Activated T-cell treated with anti-CD3 and anti-CD28 coated beads for 4 hours (primary cell): ENCODE measurements at places on chromosomes 2 and 18.

DNA sequence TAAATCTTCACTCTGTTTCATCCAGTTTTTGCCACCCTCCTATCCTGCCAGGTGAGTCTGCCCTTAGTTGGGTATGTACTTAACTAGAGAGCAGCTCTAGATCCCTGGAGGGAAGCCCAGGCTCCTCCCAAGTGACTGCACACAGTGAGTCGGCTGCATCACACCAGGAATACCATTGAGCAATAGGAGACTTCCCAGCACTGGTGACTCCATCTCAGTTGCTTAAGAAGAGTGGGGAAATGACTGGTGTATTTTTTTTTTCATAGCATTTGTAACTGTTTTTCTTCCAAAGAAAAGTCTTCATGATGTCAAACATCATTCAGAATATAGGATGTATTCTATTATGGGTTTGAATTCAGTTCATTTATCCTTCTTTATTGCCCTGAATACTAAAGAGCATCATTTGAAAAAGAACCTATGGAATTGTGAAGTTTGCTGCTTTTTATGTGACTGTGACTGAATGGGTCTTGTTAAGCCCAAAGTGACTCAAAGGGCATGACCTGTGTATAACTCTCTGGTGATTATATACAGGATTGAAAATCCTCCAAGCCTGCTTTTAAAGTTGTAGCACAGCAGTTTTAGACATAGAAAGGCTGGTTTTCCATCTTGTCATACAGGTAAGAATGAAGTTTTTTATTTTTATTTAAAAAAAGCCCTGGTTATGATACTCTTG, 84.3 kb downstream of the MAP3K20 start:
- DNase-seq, result no peak

DNA sequence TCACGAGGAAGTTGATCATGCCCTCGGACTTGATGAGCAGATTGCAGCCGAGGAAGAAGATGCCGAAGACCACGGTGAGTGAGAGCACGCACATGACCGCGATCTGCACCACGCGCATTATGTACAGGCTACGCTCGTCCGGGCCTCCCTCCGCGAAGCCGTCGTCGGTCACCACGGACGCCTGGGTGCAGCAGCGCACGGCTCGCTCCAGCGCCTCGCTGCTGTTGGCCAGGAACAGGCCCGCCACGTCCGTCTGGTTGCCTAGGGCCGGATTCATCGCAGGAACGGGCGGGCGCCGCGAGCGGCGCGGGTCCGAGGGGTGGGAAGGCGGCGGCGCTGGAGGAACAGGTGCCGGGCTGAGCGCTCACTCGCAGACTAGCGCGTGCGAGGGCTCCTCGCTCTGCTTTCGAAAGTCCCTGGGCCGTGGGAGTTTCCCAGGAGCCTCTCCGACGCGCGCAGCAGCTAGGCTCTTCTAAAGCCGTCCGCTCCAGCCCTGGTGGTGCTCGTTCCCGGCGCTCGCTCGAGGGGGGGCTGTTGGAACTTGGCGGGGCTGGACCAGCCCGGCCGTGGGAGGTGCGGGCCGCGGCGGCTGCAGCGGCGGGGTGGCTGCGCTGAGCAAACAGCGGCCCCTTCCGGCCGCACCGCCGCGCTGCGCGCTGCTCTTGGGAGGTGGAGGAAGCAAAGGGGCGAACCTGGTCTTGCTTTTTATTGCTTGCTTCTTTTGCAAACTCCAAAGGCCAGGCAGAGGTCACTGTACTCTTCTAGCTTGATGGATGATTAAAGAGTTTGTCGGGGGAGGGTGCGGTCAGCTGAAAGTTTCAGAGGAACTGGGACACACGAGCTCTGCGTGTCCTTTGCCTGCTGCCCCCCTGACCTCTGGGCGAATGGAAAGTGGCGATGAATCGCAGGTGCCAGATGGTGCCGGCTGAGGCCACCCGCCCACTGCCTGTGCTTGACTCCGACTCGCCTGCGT, at the start of gene RPRM:
Gene RPRM, minus strand, starts transcription at position 474 of the 973 bp plus-strand sequence. Its CDS starts 197 bp downstream, at position 277.
- DNase-seq, result peak; percentile 35

GRCh38 chr2:12766421-12766879, 49.7 kb downstream of the TRIB2 start:
- no peak for DNase-seq

GRCh38 chr18:13574761-13575160, 151.6 kb downstream of the FAM210A start:
- no peak for DNase-seq

- no peak for DNase-seq
Measured at GRCh38 chr2:226943862-226944620, 108.2 kb downstream of the RHBDD1 start.

DNA sequence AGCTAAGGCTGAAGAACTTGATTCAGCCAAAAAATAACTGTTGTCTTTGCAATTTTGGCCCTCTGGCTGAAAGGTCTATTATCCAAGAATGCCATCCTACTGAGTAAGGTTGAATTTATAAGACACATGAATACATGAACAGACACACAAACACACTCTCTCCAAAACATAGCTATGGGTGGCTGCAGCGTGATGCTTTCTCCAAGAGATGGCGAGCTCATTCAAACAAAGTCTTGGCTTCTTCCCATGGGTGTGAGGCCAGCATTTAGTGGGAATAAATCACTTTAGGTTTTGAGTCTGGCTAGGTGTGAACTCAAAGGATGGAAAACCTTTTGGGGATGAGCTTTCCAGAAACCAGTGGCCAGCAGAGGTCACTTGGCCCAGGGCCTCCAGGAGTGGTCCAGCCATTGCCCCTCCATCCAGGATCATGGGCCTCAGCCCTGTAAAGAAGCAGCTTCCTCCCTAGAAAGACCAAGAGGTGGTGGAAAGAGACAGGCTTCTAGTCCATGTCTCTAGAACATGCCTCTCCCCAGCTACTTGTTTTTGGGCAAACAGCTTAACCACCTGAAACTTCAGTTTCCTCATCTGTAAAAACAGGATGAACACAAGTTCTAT, 11.0 kb upstream of the OSR1 start:
- no peak for DNase-seq

DNA sequence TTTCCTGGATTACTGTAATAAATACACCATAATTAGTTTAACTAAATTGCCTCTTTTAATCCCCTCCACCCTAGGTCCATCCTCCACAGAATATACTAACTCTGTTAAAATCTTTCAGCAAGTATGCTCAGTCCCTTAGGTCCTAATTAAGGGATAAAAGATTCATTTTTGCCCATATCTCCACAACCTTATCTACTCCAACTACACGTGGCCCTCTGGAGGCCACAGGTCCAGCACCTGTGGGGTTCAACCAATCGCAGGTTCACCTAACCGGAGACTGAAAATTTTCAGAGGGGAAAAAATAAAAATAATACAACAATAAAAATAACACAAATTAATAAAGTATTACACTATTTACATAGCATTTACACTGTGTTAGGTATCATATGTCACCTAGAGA, 86.4 kb downstream of the MAP4K3 start:
- no peak for DNase-seq

DNA sequence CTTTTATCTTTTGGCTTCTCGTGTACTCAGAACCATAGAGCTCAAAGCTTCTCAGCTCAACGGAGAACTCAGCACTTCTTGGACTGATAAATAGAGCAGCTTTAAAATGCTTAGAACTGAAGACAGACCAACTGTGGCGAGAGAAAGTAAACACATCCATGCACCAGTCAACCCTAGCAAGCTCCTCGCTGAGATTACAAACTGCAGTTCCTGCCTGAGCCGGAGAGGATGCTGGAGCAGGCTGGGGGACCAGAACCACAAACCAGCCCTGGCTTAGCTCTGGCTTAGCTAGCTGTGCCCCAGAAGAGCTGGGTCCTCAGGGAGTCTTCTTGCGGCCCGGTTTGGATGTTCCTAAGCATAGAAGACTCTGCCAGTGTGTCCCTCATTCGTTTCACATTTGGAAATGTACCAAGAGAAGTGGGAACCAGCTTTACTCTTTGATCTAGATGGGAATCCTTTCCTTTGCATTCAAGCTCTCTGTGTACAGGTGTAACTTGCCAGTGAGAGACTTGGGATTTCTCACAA, 5.6 kb downstream of the PAX8 start:
- no peak for DNase-seq

DNA sequence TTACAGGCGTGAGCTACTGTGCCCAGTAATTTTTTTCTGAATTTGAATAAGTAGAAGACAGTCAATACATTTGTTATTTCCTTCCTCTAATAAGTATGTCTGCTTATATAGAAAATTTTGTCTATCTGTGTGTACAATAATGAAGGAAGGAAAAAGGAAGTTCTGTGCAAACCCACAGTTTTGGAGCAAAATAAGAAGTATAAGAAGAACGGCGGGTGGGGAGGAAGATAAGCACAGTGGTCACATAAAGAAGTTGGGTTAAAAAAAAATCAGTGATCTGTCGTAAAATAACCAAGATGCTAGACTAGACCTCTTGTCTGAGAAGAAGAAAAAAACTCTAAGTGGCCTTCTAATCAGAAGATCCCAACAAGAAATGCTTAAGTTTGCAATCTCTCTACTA, 20.2 kb downstream of the MGAT4A start:
- DNase-seq, result no peak

DNA sequence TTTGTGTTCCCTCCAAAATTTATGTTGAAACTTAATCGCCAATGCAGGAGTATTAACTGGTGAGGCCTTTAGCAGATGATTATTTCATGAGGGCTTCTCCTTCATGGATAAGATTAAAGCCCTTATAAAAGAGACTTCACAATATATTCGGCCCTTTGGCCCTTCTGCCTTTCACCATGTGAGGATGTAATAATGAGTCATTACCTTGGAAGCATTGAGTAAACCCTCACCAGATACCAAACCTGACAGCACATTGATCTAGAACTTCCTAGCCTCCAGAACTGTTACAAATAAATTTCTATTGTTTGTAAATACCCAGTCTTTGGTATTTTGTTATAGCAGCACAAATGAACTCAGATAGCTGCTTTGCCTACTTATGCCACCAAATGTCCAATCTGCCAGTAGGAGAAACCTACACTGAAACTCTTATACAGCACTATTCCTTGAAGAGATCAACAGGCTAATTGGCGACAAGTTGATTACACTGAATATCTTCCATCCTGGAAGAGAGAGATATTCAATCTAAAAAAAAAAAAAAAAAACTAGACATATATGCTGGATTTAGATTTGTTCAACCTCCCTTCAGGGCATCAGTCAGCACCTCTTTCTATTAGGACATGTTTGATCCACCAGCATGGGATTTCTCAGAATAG, 125.9 kb upstream of the COL5A2 start:
- DNase-seq, result no peak

DNA sequence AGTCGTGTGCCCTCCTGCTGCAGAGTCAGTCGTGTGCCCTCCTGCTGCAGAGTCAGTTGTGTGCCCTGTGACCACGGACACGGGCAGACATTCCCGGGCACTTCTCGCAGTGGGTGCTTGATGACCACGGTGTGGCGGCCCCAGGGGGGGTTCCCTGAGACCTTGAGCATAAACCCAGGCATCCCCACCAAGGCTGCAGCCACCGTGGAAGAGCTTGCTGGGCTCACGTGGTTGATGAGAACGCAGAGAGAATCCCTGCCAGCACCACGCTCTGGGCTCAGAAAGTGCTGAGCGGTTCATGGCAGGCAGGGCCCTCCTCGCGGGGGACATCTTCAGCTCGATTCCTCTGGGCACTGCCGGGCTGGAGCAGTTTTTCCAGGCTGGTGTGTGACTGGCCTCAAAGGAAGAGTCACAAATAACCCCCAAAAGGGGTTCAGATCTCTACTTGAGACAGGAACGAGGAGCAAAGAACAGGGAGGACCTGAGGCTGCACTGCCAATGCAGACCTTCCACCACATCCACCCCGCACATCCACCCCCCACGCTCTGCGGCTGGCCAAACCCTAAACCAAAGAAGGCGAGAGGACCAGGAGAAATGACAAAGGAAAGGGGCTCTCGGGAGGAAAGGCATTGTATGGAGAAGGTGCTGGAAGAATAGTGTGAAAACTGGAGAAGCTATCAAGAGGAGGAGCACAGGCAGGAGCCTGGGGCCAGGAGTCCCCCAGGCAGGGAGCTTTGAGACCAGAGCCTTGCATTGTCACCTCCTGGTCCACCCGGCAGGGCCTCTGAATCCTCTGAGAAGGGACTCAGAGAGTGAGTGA, 8.4 kb upstream of the PER2 start:
- no peak for DNase-seq

GRCh38 chr2:127637236-127637630, 8.7 kb upstream of the GPR17 start:
- DNase-seq, result no peak

GRCh38 chr2:30769891-30770462, 37.3 kb downstream of the CAPN13 start:
- no peak for DNase-seq

- DNase-seq, result no peak
Measured at GRCh38 chr18:35343488-35343935, 708 bp downstream of the ZNF24 start.

DNA sequence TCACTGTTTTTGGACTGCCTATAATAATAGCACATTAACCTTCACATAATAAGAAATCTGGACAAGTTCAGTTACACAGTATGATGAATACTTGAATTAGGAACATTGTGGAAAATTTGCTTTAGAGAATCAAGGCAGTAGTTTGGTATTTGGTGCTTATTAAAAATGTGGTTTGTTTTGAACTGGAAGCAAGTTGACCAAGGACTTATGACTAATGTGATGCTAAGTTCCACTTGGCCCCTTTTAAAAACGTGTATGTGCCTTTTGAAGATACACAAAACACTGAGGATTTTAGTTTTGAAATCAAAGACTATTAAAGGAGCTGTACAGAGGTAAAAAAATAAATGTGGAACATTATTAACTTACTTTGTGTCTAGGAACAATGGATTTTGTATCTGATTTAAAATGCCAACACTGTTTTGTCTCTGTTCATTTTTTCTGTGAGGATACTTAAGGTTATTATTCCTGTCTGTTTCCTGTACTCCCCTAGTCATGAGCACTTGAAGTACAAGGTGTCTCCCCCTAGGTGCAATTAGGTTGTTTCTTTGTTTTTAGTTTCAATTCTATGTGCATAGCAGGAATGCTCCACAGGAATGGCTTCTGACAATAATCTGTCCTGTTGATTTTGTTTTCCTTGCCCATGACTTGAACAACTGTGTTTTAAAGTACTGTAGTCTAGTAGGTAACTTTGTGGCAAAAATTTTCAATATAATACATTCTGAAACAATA, 49.6 kb upstream of the PTH2R start:
- no peak for DNase-seq

DNA sequence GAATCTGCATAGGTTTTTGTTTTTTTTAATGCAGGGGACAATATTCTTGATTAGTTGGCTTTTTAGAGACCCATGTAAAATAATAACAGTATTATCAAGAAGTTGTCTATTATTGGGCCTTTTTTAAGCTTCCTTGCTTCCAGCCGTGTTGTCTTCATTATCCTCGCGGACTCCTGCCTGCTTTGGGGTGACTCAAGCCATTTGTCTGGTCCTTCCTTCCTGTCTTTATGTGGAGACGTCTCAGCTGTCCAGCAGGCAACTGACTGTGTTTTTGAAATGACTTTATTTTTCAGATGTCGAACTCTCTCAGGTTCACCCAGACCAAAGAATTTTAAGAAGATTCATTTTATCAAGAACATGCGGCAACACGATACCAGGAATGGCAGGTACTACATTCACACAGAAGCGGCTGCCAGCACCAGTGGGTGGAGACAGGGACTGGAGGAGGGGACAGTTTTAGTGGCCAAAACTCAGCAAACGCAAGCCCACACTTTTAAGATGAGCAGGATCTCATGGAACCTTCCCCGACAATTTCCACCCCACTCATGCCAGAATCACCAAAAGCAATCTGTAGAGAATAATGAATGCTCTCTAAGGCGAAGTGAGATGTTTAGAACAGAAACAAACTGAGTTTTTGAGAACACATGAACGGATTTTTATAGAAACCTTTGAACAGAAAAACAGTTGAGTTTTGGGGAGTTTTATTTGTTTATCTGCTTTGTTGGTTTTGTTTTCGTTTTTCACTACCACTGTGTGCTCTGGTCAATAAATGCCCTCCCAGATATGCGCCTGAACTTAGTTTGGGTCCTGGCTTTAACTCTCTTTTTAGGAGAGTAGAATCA, 59.1 kb downstream of the CABLES1 start:
- DNase-seq, result no peak

GRCh38 chr18:74418023-74418422, 39.1 kb downstream of the DIPK1C start:
- DNase-seq, result no peak
